ENCODE measurements at places on chromosomes 7 and 10.

- no peak for DNase-seq
Observed at GRCh38 chr10:78623578-78624215, 445.1 kb upstream of the ZMIZ1 start.

GRCh38 chr10:46534828-46535524 lies 21.5 kb downstream of the GPRIN2 start:
- no peak for DNase-seq

- DNase-seq, result no peak
Observed at GRCh38 chr7:150897502-150898474, 45.5 kb downstream of the AOC1 start.

DNA sequence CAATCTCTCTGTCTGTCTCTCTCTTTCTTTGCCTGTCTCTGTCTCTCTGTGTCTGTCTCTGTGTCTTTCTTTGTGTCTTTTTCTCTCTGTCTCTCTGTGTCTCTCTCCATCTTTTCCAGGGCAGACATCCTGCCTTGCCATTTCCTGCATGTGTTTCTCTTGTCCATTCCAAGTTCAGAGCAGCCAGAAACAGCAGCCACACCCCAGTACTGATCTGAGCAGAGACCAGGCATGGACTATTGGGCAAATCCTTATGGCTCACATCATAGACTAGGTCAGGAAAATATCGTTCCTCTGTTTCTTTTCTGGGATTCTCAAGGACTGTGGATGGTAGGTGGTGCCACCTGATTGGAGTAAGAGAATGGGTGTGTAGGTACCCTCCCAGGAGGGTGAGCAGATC lies 95.8 kb downstream of the RAMP3 start:
- no peak for DNase-seq

GRCh38 chr10:70188768-70189167 lies 18.5 kb upstream of the SAR1A start:
- no peak for DNase-seq

All from activated naive CD4-positive, alpha-beta T cell (primary cell).